ENCODE measurements at places on chromosomes 5 and 9.
A peak's percentile ranks its signal among the peaks of the same experiment; 100 is the strongest.

DNA sequence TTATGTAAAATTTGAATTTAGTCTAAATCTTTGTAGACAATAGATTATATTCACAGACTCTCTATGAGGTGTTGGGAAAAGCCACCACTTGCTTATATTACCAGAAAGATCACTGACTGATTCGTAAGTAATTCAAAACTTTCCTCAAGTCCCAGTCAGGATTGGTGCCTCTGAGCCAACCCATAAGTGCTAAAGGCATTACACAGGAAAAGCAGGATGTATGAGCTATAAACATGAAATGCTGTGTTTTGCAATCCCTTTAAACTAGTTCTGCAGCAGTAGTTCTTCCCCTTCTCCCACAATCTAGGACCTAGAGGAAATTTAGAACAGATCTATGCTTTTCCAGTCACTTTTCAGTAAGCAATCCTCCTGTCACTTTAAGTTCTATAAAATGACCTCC, 48.0 kb downstream of the SHLD3 start:
- no peak for DNase-seq

- DNase-seq = no peak
Observed at GRCh38 chr5:65172486-65173129, 309.1 kb downstream of the ADAMTS6 start.

- DNase-seq = no peak
Observed at GRCh38 chr9:99749641-99750040, 72.0 kb upstream of the NR4A3 start.

DNA sequence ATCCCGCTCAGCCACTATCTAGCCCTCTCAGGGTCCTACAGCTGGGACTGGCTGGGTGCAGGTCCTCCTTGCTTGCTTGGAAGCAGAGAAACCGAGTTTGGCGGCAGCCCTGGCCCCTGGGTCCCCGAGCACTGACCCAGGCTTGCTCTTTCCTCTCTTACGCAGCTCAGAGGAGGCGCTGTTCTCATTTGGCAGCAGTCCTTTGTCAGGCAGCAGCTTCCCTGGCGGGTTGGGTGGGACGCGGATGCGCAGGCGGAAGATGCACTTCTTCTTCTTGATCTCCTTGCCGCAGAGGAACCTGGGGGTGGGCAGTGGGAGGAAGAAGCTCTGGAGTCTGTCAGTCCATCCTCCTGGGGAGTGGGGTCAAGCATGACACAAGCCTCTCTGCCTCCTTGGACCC, 14.5 kb downstream of the PHF19 start:
- no peak for DNase-seq

DNA sequence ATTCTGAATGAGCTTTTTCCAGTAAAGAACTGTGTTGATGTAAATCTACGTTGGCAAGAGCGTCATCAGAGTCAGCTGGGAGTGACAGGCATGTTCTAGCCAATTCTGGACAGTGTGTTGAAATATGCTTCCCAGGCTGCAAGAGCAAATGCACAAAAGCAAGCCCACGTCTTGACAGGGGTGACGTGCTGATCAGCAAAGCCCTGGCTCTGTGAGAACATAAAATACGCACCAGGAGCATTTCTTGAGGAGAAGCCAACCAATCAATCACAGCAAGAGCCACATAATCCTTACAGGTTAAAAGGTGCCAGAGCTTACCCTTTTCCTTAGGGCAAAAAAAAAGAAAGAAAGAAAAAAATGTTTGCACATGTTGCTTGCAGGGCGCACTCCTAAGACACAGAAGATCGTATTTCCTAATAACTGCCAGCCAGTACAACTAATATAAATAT, 148.1 kb downstream of the PDE4D start:
- DNase-seq = no peak

DNA sequence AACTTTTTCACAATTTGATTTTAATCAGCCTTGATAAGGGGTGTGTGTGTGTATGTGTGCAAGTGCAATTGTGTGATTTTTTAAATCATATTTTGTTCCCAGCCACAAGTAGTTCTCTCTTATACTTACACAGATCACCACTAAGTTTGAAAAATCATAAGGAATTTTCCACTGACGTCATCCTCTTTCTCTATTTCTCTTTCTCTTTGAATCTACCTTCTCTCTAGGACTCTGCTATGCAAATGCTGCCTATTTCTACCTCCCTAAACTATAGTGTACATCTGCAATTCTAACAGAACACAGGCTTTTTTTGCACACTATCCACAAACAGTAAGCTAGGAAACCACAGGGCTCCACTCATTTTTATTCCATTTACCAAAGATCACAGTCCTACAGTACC, 254.6 kb upstream of the CYLC2 start:
- DNase-seq = no peak

DNA sequence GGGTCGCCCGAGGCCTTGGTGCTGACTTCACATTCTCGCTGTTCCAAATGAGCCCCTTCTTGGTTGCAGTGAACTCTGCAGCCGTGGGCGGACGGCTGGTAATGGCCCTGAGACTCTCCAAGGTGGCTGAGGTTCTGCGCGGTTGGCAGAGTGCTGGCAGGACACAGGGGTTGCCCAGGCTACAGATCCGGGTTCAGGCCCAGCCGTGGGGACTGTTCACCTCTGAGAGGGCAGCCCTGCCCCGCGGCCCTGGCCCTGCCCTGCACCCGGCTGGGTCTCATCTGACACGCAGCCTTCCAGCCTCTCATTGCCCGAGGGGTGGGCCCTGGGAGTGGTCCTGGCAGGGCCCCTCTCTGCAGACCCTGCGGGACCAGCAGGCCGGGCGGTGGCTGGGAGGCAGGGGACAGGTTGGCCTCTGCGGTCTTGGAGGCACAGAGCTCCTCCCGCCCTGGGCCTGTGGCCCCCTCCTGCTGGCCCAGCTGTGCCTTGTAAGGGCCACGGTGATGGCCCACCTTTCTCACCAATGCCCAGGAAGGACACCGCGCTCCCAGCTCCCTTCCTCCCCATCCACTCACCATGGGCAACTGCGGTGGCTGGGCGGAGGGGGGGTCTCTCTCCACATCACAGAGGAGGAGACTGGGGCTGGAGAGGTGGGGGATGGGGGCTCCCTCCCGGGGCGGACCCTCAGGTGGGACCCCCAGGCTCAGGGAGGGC, 51.6 kb downstream of the AHRR start:
- DNase-seq = no peak

DNA sequence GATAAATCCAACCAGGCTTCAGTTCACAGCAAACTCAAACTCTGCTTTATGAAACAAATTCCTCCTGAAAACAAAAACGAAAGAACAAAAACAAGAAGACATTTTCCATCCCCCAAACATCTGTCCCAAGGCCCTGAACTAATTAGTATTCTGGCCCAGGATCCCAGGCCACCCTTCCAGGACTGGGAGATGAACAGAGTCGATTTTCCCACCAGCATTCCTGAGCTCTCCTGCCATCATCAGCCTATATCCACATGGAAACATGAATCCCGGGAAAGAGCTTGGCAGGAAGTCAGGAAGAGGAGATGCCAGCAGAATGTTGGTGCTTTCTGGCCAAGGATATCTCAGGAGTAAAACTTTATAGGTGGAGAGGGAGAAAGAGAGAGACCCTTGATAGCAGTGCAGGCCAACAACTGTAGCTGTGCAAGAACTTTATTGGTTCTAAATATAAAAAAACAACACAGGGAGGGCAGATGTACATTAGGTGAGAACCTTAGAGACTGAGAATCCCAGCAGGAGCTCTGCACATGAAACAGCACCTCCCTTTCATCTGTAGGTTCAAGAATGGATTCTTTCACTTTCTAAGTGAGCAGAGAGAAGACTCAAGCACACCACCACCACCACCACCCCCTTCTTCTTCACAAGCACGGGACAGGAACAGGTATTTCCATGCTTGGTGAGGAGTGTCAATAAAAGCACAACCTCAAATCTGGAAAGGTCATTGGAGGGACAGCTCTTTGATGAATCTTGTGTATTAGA, 190.7 kb upstream of the TAS2R1 start:
- no peak for DNase-seq

GRCh38 chr9:91243029-91243428, 118.7 kb downstream of the AUH start:
- no peak for DNase-seq

GRCh38 chr5:61301341-61302199, 30.5 kb upstream of the ZSWIM6 start:
- no peak for DNase-seq

- DNase-seq = no peak
Observed at GRCh38 chr9:117771136-117771535, 66.9 kb downstream of the TLR4 start.

GRCh38 chr5:143649937-143650621, 161.9 kb upstream of the HMHB1 start:
- DNase-seq = no peak

GRCh38 chr9:124045076-124045829, 33.7 kb downstream of the LHX2 start:
- DNase-seq = no peak

- no peak for DNase-seq
Observed at GRCh38 chr9:127944586-127945218, 7.0 kb upstream of the DPM2 start.

- DNase-seq = no peak
Observed at GRCh38 chr9:4168526-4168925, 131.3 kb downstream of the GLIS3 start.

- no peak for DNase-seq
Observed at GRCh38 chr9:7121664-7122063, 363.9 kb downstream of the KDM4C start.

GRCh38 chr9:128252317-128253139, 23.3 kb downstream of the GOLGA2 start:
- no peak for DNase-seq

- DNase-seq = no peak
Observed at GRCh38 chr9:112861155-112861554, 29.5 kb downstream of the SLC46A2 start.

- no peak for DNase-seq
Observed at GRCh38 chr5:172007175-172008110, 1.0 kb upstream of the FBXW11 start.

GRCh38 chr5:56290378-56291078, 57.4 kb upstream of the ANKRD55 start:
- DNase-seq = no peak

- DNase-seq = no peak
Observed at GRCh38 chr9:35689542-35690293, at the start of gene TPM2. TSS of gene TPM2 (minus strand) at chr9:35689925. CDS start at chr9:35689817, 108 bp downstream.

DNA sequence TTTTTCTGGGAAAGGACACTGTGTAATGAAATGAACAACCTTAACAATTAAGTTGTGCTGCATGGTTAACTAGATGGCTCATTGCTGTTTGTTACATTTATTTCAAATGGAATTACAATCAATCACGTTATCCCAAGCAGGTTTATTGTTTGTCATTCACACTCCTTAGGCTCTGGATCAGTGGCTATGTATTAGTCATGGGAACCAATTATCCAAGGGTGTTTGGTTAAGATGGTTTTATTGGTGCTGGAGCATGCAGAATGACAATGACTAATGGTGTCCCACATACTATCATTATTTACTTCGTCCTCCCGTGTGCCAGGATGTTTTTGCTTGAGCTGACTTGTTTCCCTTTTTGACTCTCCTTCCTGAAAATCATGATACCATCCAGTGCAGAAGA, 10.6 kb upstream of the TRPC7 start:
- DNase-seq = no peak

GRCh38 chr5:132916086-132916485, 42.6 kb downstream of the LEAP2 start:
- DNase-seq = no peak

GRCh38 chr5:446883-447263, 3.9 kb downstream of the EXOC3 start:
- peak; percentile 58 for DNase-seq

DNA sequence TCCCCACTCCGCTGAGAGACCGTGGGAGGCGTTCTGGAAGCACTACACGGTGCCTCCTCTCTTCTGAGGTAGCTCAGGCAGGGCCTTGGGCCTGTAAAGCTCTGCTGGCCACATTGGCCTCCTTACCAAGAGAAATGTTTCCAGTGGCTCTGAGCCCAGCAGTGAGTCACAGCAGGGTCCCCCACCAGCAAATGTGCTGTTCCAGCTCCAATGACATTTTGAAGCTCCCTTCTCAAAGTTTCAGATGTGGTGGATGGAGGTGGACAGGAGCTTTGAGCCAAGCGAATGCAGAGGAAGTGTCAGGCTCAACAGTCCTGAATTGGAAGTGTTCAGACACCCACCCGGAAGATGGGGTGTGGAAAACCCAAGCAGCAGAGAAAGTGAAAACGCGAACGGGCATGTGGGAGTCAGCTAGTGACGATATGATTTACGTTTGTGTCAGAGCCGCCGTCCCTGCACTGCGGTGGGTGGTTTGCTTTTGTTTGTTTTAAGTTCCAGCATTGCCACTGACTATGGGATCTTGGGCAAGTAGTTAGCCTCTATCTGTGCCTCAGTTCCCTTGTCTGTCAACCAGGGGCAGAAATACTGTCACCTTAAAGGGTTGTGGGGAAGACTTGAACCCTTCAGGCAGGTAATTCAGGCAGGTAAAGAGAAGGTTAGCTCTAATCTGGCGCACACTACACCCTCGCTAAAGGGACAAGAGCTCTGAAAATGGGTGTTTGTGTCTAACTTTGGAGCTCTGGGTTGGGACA, 38.2 kb downstream of the C5orf15 start:
- peak; percentile 36 for DNase-seq

- no peak for DNase-seq
Observed at GRCh38 chr9:89388084-89388867, 70.0 kb downstream of the SECISBP2 start.

DNA sequence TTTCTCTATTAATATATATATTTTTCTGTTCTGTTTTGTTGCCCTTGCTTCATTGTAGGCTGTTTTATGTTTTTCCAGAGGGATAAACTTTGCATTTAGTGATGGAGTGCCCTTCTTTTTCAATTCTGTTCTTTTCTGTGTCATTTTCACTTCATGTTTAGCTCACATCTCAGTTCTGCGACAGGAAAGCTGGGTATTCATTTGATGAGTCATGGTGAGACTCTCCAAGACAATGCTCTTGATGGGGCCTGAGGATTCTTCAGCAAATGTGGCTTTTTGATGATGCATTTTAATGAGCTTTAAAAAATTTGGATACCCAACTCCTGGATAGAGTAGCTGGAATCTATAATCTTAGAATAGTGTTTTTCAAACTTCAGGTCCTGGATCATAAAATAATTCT, 56.5 kb upstream of the SPATA31D4 start:
- DNase-seq = no peak

GRCh38 chr5:156444753-156445291, 117.9 kb downstream of the SGCD start:
- DNase-seq = no peak

DNA sequence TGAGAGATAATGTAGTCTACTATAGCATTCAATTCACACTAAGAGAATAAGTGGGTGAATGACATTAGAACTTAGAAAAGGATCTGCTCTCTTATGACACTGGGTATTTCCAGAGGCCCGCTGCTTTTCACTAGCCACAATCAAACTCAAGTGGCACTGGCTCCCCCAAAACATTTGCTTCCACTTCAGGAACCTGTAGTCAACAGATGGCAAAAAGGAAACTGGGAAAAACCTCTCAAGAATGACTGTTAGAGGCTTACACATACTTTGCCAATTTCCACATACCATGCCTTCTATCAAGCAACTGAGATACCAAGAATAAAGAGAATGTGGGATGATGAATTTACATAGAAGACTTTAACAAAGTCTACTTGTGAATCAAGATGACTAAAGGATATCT, 11.2 kb downstream of the POC5 start:
- no peak for DNase-seq

GRCh38 chr5:73820326-73820725, 194.3 kb downstream of the ARHGEF28 start:
- no peak for DNase-seq

- DNase-seq = no peak
Observed at GRCh38 chr5:147483961-147484707, 25.7 kb downstream of the DPYSL3 start.

- no peak for DNase-seq
Observed at GRCh38 chr5:149798466-149798865, 68.4 kb downstream of the PPARGC1B start.
